ENCODE measurements at places on chromosomes 1 and 21. TPM values are rescaled to one million over a fixed set of nuclear protein-coding genes. Genes with fewer than 3 reads are reported as not detected.

The NADK gene
- 15.4 TPM for total RNA-seq

The LAD1 gene
- total RNA-seq, result not detected

The LYPD8 gene
- total RNA-seq, result not detected

The MPZ gene
- 2.1 TPM for total RNA-seq

The PTAFR gene
- total RNA-seq, result 0.08 TPM

The ZMYND12 gene
- total RNA-seq, result 0.56 TPM

The ANGPTL3 gene
- total RNA-seq, result not detected

The KIF17 gene
- not detected for total RNA-seq

The PTCH2 gene
- 1.3 TPM for total RNA-seq

The ELAPOR1 gene
- 5.0 TPM for total RNA-seq

Data from CD8-positive, alpha-beta T cell (primary cell).